ENCODE measurements at places on chromosomes 16 and 17. TPM values are rescaled to one million over a fixed set of nuclear protein-coding genes. Genes with fewer than 3 reads are reported as not detected.

GRCh38 chr16:58578642-58579041 is 51.0 kb downstream of the CNOT1 start:
- no peak for DNase-seq

- DNase-seq, result no peak
Measured at GRCh38 chr16:82585675-82586074, 41.1 kb upstream of the CDH13 start.

- DNase-seq, result no peak
Measured at GRCh38 chr16:27634779-27635178, 84.8 kb downstream of the KATNIP start.

DNA sequence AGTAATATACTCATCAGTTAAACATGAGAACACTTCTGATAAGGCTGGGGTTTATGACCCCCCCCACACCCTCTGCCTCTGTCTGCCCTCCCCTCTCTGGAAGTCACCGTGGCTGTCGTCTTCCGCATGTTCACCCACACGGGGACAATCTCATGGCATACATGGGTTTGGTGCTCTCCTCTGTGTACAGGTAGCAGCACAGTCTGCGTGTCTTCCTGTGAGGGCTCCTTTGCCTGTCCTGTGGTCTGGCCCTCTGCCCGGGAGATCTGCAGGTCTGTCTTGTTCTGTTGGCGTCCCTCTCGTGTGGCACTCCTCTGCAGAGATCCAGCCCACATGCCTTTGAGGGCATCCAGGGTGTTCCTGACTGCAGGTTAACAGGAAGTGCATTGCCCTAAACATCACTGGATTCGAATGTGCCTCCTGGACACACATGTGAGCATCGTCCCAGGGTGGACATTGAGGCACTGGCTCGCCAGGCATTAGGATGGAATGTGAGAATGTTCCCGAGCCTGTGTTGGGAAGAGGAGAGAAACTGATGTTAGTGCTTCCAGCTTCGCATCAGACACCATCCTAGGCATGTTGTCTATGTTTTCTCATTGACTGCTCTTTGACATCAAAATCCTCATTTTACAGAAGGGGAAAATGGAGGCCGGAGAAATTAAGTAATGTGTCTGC is 54.5 kb downstream of the NKD1 start:
- DNase-seq, result no peak

- DNase-seq, result no peak
Measured at GRCh38 chr16:27611340-27611739, 61.4 kb downstream of the KATNIP start.

DNA sequence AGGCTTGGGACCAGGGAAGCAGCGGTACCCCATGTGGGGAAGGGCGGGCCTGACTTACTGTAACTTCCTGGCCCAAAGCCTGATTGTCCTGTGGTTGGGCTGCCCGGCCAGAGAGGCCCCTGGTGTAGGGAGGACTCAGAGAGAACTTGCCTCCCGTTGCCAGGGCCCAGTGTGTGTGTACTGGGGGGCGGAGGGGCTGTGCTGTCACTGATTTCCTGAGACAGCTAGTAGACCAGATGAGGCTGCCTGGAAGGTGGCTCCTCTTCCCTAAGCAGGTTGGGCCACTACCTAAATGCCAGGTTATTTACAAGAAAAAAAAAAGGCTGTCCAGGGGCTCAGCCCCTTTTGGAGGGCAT is 16.7 kb downstream of the SOCS3 start:
- no peak for DNase-seq

DNA sequence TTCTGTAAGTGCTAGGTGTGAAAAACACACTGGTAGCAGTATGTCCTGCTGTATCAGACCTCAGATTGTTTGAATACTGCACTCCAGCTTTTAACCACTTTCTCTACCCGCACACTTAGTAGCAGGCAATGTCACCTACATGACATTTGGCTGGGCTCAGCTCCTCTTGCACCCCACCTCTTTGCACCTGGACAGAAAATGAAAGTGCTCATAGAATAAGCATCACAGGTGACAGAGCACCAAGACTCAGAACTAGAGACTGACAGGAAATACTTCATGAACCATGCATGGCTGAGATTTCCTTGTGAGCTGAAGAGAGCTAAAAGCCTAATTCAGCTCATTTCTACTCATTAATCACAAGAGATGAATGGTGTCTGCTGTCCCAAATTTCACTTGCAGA is 1014.2 kb upstream of the CDH8 start:
- DNase-seq, result no peak

GRCh38 chr16:6803176-6803575 is 529.5 kb upstream of the RBFOX1 start:
- DNase-seq, result no peak

DNA sequence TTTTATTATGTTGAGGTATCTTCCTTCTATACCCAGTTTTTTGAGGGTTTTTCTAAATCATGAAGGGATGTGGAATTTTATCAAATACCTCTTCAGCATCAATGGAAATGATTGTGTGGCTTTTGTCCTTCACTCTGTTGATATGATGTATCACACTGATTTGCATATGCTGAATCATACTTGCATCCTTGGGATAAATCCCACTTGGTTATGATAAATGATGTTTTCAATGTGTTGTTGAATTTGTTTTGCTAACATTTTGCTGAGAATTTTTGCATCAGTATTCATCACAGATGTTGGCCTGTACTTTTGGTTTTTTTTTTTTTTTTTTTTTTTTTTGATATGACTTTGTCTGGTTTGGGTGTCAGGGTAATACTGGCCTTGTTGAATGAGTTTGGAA is 23.1 kb downstream of the CD300LB start:
- no peak for DNase-seq

DNA sequence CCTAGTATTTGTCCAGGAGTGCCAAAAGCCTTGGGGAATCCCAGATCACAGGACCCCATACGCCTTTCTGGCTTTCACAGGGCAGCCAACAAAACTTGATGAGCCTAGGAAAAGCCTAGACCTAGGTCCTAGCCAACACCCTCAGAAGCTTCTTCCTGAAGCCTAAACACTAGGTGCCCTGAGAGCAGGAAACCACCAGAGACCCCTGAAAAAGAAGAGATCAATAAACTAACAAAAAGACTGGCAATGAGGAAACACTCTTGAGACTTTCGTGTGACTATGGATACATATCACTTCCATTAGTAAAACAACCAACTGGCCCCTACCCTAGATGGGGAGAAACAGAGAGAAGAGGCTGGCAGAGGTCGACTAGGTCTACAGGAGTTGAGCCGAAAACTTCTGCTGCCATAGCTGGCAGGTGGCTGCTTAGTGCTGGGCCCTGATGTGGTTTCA is 1.2 kb downstream of the ORMDL3 start:
- no peak for DNase-seq

GRCh38 chr17:63697341-63698286 is 2.3 kb downstream of the LIMD2 start:
- DNase-seq, result peak; percentile 80

DNA sequence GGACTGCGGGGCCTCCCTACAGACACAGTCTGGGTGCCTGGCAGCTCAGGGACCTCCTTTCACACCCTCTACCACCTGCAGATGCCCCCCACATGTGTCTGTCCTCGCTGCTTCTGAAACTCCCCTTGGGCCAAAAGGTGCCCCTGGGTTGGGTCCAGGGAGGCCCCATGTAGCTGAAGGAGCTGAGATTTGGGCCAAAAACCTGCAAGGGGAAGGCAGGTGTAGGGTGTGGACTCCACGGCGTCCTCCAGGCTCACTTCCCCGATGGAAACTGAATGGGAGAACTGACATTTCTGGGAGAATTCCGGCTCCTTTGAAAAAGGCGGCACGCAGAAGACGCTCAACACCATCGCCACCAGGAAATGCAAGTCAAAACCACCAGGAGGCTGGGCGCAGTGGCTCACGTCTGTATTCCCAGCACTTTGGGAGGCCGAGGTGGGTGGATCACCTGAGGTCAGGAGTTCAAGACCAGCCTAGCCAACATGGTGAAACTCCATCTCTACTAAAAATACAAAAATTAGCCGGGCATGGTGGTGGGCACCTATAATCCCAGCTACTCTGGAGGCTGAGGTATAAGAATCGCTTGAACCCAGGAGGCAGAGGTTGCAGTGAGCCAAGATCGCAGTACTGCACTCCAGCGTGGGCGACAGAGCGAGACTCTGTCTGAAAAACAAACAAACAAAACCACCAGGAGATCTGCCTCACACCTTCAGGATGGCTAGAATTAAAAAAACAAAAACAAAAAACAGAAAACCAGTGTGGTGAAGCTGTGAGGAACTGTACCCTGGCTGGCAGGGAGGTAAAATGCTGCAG is 13.2 kb upstream of the BAIAP2 start:
- DNase-seq, result no peak

GRCh38 chr17:6097005-6097279 is 26.8 kb downstream of the WSCD1 start:
- no peak for DNase-seq

- DNase-seq, result no peak
Measured at GRCh38 chr17:45129426-45129939, 2.8 kb downstream of the PLCD3 start.

GRCh38 chr17:14622615-14623101 is 321.8 kb downstream of the HS3ST3B1 start:
- no peak for DNase-seq

Gene NPIPB9
- 1.6 TPM for total RNA-seq

Gene XAF1
- total RNA-seq, result 54.1 TPM

Gene CRHR1
- total RNA-seq, result not detected

Gene HEXIM2
- total RNA-seq, result 5.6 TPM

Gene CCL7
- not detected for total RNA-seq

Gene SLC16A6
- total RNA-seq, result 5.9 TPM

Measured in activated naive CD8-positive, alpha-beta T cell treated with anti-CD3 and anti-CD28 coated beads for 36 hours (primary cell).